DMS 273 treated with DMSO at 0.1 percent for 48 hours (cell line): ENCODE measurements at places on chromosomes 4 and X.

DNA sequence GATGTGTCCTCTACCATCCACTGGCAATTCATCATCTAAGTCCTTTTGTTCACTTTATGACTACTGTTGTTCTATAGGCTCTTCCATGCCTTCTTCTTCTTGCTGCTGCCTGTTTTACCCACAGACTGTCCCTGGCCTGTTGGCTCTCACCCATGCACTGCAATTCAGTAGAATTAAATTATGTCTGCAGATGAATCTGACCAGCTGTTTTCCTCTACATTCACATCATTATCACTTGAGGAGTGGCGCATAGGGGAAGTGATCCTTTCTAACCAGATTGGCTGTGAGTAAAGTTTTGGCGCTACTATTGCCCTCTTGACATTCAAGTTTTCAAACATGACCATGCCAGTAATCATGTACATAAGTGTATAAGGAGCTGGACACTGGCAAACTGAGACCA, 91.7 kb downstream of the FRMPD4 start:
- DNase-seq: peak; percentile 34

- DNase-seq: no peak
Observed at GRCh38 chr4:1206299-1207156, 34.1 kb upstream of the SPON2 start.

DNA sequence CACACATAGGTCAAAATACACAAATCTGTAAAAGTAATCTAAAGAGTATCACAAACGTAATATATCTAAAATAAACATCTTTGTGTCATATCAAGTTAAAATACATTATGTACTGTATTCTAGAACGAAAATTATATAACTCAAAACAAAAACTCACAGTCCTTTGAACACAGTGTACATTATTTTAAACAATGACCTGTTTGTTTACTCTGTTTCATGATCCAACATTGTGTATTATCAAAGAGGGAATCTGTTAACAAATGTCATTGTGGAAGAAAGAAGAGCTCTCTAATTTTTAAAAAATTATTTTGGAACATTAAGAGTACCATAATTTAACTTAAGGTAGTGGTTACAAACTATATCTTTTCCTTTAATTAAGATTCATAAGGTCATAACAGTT, 144.1 kb downstream of the FRYL start:
- no peak for DNase-seq

DNA sequence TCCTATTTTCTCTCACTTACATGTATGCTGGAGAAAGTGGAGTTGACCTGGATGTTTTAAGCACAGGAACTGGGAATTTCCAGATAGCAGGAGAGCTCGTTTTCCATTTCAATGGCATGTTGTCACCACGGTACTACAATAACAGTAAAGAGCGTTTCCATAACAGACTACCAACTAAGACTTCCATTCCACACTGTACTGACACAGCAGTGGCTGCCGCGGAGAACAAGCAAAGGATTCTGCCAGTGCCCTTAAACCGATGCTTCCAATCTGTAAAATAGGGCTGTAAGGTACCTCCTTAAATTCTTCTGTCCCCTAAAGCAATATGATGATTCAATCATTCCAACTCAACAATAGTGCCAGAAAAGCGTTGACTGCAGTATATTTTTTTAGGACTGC, 143.9 kb downstream of the KLHL13 start:
- no peak for DNase-seq

DNA sequence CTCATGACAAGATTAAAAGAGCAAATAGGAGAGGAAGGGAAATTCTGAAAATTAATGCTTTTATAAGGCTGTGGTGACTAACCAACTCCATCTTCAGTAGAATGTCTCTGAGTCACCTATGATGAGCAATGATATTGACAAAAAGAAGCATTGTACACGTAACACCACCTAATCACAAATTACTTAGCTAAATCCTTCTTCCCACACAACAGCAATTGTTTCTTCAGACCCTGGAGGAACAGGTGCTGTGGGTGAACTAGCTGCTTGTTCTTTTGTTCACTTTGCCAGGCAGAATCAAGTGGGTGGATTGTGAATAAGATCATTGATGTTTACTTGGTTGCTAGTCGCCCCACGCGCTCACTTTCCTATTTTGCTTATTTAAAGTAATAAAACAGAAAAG, 315.5 kb downstream of the CAMK2D start:
- DNase-seq: no peak

DNA sequence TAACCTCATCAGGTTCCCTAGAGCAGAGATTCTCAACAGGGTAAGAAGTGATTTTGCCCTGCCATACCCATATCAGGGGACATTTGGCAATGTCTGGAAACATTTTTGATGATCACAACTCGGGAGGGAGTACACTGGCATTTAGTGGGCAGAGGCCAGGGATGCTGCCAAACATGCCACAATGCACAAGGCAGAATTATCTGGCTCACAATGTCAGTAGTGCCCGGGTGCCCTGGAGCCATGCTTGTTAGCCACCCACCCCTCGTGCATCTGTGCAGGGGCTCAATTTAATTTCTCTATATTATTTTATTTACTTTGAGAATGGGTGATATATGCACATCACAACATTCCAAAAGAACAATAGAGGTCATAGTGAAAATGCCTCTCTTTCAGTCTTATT, 82.0 kb upstream of the DHX15 start:
- DNase-seq: no peak

DNA sequence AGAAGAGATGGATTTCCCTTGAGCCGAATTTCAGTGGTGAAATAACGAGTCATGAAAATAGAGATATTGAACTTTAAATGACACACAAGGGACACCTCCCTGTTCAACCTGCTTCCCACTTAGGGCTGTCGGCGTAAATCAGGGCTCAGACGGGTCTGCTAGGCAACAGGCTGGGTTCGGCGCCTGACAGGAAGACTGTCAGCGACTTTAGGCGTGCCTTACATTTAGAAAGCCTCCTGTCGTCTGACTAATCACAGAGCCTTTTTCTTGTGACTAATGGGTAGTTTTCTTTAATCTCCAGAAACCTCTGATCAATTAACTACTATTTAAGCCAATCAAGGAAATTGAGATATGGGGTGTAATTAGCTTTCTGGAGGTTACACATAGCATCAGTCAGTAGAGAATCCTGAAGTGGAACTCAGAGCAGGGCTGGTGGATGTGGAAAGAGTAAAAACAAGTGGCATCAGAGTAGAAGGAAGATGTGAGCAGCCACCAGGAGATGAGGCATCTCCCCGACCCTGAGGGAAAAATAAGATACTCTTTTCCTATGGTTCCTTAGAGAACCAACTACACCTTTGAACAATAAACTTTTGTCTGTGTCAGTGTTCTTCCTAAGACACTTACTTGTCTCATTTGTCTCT, 86.2 kb upstream of the HS3ST1 start:
- no peak for DNase-seq

- DNase-seq: no peak
Observed at GRCh38 chr4:77662396-77662795, 56.8 kb downstream of the CXCL13 start.

GRCh38 chrX:48976086-48976485, 4.4 kb upstream of the KCND1 start:
- DNase-seq: no peak

- DNase-seq: no peak
Observed at GRCh38 chr4:74037076-74037955, 1.2 kb downstream of the CXCL3 start.

DNA sequence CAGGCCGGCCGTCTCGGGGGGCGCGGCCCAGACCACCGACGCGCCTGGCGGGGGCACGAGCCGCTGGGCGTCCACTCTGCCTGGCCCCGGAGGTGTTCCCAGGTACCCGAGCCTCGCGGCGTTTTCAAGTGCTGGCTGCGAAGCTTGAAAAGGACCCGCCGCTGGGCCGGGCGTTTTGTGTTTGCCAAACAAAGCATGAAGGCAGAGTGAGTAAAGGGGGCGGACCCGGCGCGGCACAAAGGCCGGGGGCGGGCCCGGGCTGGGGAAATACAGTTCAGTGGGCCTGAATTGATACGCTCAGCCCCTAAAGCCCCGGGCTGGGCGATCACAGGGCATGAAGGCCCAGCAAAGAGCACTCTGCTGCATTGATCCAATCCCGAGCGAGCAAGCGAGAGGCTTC, 65.4 kb downstream of the SOX3 start:
- DNase-seq: no peak

- no peak for DNase-seq
Observed at GRCh38 chrX:136246201-136246600, 5.0 kb downstream of the MAP7D3 start.

DNA sequence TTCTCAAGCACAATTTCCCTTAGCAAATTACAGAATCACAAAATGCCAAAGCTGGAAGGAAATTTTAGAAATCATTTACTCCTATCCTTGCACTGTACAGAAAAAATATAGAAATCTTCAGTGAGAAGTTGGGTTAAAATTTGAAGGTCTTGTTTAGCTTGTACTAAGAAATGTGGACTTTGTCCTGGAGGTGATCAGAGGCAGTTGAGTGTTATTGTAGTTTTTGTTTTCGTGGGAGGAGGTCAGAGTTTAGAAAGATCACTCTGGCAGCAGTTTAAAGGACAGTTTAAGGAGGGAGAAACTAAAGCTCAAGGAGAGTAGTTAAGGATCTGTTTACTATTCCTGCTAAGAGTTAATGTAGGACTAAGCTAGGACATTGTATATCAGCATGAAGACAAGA, 54.4 kb upstream of the CXorf51B start:
- DNase-seq: no peak

- no peak for DNase-seq
Observed at GRCh38 chr4:151786158-151786495, 25.3 kb upstream of the GATB start.
